Kidney glomerular epithelial cell (primary cell): ENCODE measurements at places on chromosomes 4 and X.

DNA sequence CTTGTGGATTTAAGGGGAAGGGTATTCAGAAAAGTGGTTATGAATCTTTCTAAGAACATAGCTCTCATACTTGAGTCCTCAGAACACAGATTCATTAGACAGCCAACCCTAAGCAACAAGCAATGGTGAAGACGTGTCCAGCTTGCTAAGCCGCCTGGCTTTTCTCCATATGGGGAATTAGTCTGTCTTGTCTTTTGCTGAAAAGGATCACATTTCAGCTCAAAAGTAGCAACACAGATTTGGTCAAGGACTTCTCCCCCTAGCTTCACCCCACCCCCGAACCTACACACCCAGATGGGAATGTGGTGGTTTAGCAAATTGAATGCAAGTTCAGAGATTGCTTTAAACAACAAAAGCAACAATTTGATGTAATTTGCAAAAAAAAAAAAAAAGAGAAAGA, 103.3 kb upstream of the RASGEF1B start:
- DNase-seq, result no peak

DNA sequence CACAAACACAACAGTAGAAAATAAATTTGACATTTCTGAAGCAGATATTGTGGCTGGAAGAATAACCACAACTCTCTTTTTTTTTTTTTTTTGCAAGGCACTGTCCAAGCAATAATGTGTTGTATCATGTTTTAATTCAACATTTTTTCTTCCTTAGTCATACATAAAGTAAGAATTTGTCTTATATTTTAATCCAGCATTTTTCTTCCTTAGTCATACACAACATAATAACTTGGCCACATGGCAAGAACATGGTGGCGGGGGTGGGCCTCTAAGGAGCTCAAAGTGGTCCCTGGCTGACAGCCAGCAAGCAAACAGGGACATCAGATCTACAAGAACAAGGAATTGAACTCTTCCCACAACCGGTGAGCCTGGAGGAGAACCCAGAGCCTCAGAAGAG, 20.2 kb downstream of the FBXW7 start:
- no peak for DNase-seq

DNA sequence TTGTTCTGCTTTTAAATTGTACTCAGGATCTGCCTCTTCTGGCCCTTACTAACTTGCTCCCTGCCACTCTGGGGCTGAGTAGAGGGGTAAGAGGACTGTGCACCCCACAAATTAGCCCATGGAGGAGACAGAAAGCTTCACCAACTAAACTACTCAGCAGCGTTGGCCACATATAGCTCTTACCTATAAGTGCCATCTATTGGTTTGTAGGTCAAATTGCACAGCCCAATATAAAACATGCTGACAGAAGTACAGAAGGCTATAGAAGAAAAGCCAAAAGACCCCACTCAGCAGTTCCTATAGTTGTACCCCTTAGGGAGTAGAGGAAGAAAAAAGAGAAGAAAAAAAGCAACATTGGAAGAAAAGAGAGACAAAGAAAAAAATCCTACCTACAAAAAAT, 341.2 kb upstream of the FMR1 start:
- no peak for DNase-seq

GRCh38 chrX:150837845-150838244, 60.6 kb downstream of the CD99L2 start:
- DNase-seq, result no peak

DNA sequence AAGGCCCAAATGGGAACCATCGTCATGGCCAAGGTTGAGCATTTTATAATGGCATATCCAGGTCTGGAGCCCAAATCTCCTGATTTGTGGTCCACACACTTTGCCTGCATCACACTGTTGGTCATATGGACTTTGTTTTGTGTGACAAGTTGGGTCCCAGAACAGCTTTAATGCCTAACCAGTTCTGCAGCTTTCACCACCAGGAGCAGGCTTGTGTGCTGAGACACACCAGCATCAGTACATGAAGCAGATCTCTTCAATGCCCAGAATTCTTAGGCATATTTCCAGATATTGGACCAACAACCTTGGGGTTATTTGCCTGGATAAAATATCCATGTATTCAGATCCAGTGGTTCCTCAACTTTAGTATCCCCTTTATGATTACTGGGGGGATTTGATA, 371.3 kb downstream of the FBXW7 start:
- no peak for DNase-seq

DNA sequence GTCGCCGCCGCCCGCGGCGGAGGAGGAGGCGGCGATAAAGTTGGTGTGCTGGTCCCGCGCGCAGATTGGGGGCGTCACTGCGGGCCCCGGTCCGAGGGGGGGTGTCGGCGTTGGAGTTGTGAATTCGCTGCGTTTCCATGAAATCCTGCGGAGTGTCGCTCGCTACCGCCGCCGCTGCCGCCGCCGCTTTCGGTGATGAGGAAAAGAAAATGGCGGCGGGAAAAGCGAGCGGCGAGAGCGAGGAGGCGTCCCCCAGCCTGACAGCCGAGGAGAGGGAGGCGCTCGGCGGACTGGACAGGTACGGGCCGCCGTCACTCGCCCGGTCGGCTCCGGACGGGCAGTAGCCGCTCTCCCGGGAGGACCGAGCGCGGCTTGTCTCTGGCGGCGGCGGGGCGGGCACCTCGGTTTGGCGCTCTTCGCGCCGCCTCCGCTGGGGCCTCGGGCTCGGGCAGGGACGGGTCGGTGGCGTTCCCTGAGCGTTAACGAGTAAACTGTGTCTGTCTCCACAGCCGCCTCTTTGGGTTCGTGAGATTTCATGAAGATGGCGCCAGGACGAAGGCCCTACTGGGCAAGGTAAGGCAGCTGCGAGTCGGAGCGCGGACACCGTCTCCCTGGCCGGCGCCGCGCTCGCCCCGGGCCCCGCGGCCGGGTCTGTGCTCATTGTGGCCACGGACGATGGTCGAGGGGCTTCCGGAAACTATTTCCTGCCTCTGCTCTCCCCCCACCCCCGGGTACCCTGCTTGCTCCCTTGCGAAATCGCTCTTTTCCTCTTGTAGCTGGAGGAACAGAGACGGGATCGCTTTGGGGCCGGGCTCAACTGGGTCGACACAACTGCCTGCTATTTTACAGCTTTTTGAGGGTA, 658 bp downstream of the KDM6A start:
- DNase-seq, result no peak
